Thoracic aorta (tissue), 2 donors: ENCODE measurements at places on chromosomes 6 and 20. TPM values are rescaled to one million over a fixed set of nuclear protein-coding genes. Genes with fewer than 3 reads are reported as not detected.

The HSPA12B gene
- total RNA-seq, result 4.6 TPM

The ARHGAP40 gene
- not detected for total RNA-seq

The OPRL1 gene
- total RNA-seq, result 1.1 TPM

The ENPP4 gene
- 21.8 TPM for total RNA-seq

The CD40 gene
- 15.9 TPM for total RNA-seq

The TPBG gene
- total RNA-seq, result 38.7 TPM

The CLPSL1 gene
- total RNA-seq, result not detected

The DAAM2 gene
- total RNA-seq, result 71.5 TPM

The PRIM2 gene
- 11.4 TPM for total RNA-seq

The CDK19 gene
- 8.7 TPM for total RNA-seq

The TNFRSF6B gene
- total RNA-seq, result 98.9 TPM

DNA sequence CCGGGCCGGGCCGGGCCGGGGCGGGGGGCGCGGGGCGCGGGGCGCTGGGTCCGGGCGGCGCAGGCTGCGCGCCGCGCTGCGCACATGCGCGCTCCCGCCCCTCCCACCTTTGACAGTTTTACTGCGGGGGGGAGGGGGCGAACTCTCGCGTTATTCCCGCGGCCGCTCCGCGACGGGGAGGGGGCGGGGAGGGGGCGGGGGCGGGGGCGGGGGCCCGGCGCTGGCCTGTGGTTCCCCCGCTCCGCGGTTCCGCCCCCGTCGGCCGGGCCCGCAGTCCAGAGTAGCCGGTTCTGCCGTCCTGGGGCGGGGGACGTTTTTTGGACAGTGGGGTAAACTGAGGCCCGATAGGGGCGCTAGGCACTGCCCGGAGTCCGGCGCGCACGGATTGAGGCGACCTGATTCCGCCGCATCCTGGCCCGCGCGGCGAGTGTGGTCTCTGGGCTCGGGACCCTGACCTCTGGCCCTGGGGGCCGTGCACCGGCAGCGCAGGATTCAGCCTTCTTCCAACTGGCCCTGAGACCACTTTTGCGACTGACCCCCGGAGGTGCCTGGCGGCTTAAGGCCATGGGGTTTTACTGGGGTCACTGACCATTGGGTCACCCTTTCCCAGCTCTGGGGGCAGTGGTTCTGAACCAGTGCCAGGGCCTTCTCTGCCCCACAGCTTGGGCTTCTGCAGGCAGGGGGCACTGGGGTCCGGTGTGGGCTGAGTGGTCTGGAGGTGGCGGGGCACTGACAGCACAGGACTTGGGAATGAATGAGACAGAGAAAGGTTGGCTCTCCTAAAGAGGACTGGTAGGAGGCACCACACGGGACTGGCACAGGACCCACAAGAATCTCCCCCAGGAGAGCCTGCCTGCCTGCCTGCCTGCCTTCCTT, at the start of gene ZNF512B:
TSS of gene ZNF512B (minus strand) at position 93 of the 876 bp plus-strand sequence. CDS start 1,980 bp downstream, outside the sequence.
- DNase-seq, result no peak

DNA sequence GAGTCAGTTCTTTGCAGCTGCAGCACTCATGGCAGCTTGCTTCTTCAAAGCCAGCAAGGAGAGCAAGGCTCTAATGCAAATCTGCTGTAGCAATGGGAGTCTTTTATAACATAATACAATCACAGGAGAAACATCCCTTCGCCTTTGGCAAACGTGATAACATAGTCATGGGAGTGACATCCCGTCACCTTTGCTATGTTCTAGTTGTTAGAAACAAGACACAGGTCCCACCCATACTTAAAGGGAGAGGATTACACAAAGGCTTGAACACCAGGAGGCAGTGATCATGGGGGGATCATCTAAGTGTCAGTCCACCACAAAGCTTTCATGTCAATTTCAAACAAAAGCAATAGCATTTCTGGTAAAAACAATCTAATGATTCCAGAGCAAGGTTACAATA, 40.1 kb upstream of the PHACTR2 start:
- DNase-seq, result no peak

- no peak for DNase-seq
Measured at GRCh38 chr6:152232501-152233151, 404.5 kb downstream of the SYNE1 start.

- no peak for DNase-seq
Measured at GRCh38 chr20:53492212-53492611, 101.4 kb downstream of the ZNF217 start.

GRCh38 chr20:57657535-57658446, 37.6 kb upstream of the ZBP1 start:
- DNase-seq, result peak; percentile 3

GRCh38 chr20:2873010-2873746, at the start of gene PTPRA:
TSS of gene PTPRA (plus strand) at chr20:2873481. CDS start at chr20:2964278, 90,797 bp downstream.
- DNase-seq, result peak; percentile 75

DNA sequence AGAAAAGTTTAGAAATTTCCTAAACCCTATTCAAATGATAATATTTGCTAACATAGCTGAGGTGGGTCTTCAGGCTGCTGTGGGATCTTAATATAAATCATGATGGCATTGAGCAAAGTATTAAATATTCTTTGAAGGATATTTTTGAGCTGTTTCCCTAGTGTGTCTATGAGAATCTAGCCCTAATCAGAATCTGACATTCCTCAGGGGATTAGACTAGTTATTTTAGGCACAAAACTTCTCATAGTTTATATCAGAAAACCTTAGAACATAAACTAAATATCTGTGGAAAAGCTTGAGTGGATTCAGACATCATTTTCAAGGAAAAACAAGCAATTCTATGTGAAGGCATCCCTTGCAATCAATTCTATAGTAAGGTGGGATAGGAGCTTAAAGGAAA, 594.5 kb downstream of the RFPL4B start:
- DNase-seq, result no peak

DNA sequence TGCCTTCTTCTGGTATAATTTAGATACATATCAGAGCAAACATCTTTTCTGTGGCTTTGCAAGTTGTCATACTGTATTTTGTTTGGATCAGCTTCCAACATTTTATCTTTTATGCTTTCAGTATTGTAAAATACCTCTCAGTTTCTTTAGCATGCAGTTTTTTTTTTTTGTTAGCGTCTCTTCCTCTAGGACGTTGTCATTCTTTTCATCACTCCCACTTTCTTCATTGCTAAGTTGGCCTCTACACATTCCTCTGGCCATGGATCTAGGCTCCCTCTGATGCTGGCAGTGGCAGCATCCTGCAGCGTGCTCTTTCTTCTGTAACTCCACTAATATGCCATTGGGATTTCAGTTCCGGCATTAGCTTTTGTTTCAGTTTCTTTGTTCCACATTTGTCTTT, 21.7 kb downstream of the RPRD1B start:
- DNase-seq, result no peak

DNA sequence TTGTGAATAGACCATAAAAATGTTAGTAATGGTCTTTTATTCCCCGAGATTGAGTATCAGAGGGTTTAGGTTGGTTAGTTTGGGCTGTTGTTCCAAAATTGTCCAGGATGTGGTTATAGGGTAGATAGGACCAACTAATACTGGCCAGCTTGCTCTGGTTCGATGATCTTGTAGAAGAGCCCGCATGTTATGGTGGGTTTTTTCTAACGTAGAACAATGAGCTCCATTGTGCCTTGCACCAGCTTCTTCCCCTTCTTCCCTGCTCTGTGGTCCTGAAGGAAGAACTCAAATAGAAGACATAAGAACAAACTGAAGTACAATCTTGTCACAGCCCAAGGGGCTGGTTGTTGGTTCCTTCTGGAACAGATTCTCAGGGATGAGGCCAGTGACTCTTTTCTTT, 70.5 kb downstream of the RREB1 start:
- no peak for DNase-seq

- DNase-seq, result no peak
Measured at GRCh38 chr6:162580619-162581018, 146.9 kb downstream of the PRKN start.

DNA sequence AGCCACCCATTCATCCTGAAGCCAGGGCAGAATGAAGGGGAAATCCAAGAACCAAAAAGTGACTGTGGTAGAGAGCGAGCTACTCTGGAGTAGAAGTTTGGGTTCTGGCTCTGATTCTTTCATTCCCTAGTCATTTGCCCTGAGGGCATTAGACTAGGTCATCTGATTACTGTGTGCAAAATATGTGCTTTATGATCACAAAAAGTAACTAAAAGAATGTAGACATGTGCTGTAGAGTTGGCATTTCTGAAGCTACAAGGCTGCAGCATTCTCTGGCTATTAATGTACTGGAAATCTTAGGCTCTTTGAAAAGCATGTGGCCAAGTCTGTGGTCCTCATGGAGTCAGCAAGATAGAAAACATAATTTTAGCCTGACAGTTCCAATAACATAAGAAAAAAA, 94.2 kb downstream of the TBC1D7 start:
- DNase-seq, result no peak

DNA sequence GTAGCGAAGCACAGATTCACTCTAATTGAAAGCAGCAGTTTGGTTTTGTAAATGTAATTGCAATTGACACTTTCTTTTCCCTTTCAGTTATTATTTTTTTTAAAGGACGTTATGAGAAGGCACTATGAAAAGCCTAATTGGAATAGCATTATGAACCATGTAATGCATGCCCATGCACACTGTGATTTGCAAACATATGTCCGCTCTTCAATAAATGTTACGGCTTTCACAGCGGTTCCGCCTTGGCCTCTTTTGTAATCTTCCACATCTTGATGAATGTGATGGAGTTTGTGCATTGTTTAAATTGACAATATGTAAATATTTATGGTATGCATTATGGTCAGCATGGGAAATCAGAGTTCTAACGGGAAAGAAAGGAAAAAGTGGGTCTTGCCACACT, 61.3 kb downstream of the SAMD5 start:
- DNase-seq, result no peak

DNA sequence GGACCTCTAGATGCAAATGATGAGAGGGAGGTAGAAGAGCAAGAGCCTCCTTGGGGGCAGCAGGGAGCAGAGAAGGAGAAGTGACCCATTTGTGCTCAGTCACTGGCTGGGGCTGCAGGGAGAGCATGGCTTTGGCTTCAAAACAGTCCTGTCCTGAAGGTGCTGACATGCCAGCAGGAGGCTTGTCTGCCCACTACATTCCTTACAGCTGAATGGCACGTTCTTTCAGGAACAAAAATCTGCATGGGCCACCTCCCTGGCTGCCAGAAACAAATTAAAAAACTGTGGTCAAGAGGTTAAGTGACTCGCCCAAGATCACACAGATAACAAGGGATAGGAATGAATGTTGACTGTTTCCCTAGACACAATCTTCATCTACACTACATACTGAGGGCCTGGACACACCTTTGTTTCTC, 188.8 kb downstream of the HIVEP2 start:
- no peak for DNase-seq

- DNase-seq, result no peak
Measured at GRCh38 chr6:14035071-14035847, 82.3 kb upstream of the CD83 start.

DNA sequence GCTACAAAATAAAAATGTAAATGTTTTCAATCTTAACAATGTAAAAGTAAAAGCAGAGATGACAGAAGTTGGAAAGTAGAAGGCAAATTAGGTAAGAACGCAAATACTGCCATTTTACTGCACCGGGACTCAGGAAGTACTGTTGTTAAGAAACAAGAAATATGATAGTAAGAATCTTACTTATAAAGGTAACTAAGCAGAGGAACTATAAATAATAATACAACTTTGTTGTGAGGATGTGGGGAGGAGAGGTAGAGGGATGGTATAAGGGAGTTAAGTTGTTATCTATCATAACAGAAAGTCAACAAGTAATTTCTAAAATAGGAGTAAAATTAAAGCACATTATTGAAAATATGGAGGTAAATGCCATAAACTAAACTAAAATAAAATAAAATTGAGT, 104.3 kb upstream of the MRPS10 start:
- DNase-seq, result no peak

DNA sequence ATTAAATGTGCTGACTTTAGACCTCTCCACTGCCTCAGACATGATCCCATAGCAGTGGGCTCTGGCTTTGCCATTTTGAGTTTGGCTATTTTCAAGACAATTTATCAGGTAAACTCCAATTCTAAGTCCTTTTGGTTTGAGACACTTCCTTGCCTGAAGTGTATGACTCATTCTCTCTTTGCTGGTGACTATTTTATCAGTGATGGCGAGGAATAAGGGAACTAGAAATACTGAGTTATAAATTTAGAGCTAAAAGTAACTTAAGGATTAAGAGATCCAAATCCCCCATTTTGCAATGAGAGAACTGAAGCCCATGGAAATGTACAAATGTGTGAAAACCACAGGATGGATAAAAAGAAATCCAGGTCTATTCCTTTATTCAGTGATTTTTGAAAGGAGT, 30.9 kb upstream of the CD83 start:
- DNase-seq, result no peak

- DNase-seq, result no peak
Measured at GRCh38 chr6:79788756-79789155, 157.6 kb downstream of the SH3BGRL2 start.

GRCh38 chr6:3162067-3162497, 4.7 kb upstream of the TUBB2A start:
- no peak for DNase-seq

DNA sequence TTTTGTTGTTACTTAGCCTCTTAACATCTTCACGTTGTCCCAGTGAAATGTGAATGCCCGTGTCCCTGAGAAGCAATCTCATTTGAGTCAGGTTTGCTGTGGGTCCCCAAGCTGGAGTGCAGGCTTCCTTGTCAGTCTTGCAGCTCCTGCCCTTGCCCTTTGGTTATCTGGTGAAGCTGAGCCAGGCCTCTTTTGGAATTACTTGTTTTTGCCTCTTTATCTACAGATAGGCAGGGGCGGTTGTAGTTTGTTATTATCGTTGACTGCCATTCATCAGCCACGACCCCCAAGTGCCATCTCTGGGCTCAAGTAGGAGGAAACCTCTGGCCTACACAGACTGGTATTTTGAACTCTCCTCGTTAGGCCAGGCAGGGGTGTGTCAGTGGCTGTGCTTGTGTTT, 2.2 kb downstream of the TMEM14C start:
- DNase-seq, result no peak

GRCh38 chr6:138797806-138798446, 2.0 kb downstream of the ECT2L start:
- DNase-seq, result no peak

- DNase-seq, result peak; percentile 62
Measured at GRCh38 chr20:36543184-36544133, 2.1 kb downstream of the MYL9 start.

GRCh38 chr6:33508935-33509926, 54.9 kb downstream of the ZBTB9 start:
- no peak for DNase-seq

DNA sequence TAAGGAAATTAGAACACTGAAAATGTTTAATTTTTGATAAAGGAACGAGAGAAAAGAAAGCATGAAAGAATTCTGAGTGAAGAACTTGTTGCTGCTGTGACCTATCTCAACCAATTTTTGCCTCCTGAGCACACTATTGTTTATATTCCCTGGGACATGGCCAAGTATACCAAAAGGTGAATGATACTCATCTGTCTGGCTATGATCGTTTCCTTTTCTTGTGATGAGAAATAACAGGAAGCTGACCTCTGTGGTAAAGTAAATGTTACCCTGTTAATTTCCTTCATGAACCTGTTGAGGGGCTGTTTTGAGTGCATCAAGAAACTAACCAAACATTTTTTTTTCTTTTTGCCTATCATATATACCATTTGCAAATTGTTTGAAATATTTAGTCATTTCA, 69.1 kb downstream of the FIG4 start:
- no peak for DNase-seq
